ENCODE measurements at places on chromosomes 16 and 17. TPM values are rescaled to one million over a fixed set of nuclear protein-coding genes. Genes with fewer than 3 reads are reported as not detected.

Gene PRAC1
- polyA plus RNA-seq, result not detected

Gene CANT1
- 5.1 TPM for polyA plus RNA-seq

Gene GJD3
- polyA plus RNA-seq, result not detected

Gene MILR1
- polyA plus RNA-seq, result not detected

Gene PRCD
- polyA plus RNA-seq, result 4.9 TPM

Gene EMC8
- 22.4 TPM for polyA plus RNA-seq

Gene GAN
- polyA plus RNA-seq, result 6.4 TPM

Gene SLC25A19
- polyA plus RNA-seq, result 5.8 TPM

Gene SOST
- not detected for polyA plus RNA-seq

Gene KRTAP4-12
- not detected for polyA plus RNA-seq

Gene RNF222
- polyA plus RNA-seq, result not detected

Gene ITGAL
- not detected for polyA plus RNA-seq

Gene IL21R
- not detected for polyA plus RNA-seq

Gene GUCY2D
- polyA plus RNA-seq, result not detected

Gene LLGL1
- polyA plus RNA-seq, result not detected

Gene EFCAB5
- 0.51 TPM for polyA plus RNA-seq

Gene HIRIP3
- polyA plus RNA-seq, result 3.3 TPM

Gene SLFN11
- polyA plus RNA-seq, result 0.27 TPM

Gene TNP2
- polyA plus RNA-seq, result not detected

Gene SLC5A10
- polyA plus RNA-seq, result not detected

Gene CA4
- 10.5 TPM for polyA plus RNA-seq

Gene DNAH9
- 18.5 TPM for polyA plus RNA-seq

Gene ADORA2B
- polyA plus RNA-seq, result 3.2 TPM

Gene LONP2
- 32.9 TPM for polyA plus RNA-seq

Gene ABCC12
- 20.7 TPM for polyA plus RNA-seq

Gene CTRB2
- polyA plus RNA-seq, result not detected

Gene GNGT2
- not detected for polyA plus RNA-seq

Gene C17orf100
- 3.1 TPM for polyA plus RNA-seq

Gene TEN1
- polyA plus RNA-seq, result 10.1 TPM

Gene COG8
- polyA plus RNA-seq, result 3.9 TPM

Gene MOSMO
- 45.2 TPM for polyA plus RNA-seq

Gene NEUROD2
- 2.9 TPM for polyA plus RNA-seq

Gene SNAI3
- polyA plus RNA-seq, result not detected

Gene TEX19
- not detected for polyA plus RNA-seq

Gene EXOC3L1
- not detected for polyA plus RNA-seq

Gene PRR14
- polyA plus RNA-seq, result 1.2 TPM

Gene TNFRSF13B
- polyA plus RNA-seq, result not detected
